SK-N-SH (cell line): ENCODE measurements at places on chromosomes 7 and 10. TPM values are rescaled to one million over a fixed set of nuclear protein-coding genes. Genes with fewer than 3 reads are reported as not detected.

The PDK4 gene
- polyA plus RNA-seq = 0.10 and 0.13 TPM in 2 replicates

The ZNF804B gene
- not detected in 2 replicates for polyA plus RNA-seq

The PTF1A gene
- not detected in 2 replicates for polyA plus RNA-seq

The EPO gene
- not detected in 2 replicates for polyA plus RNA-seq

The LARP4B gene
- polyA plus RNA-seq = 23.3 and 25.1 TPM in 2 replicates

The HABP2 gene
- not detected in 2 replicates for polyA plus RNA-seq

The PHYHIPL gene
- polyA plus RNA-seq = 0.44 and 1.6 TPM in 2 replicates

The IDI2 gene
- polyA plus RNA-seq = not detected in 2 replicates

The NME8 gene
- polyA plus RNA-seq = not detected in 2 replicates

The SLC26A5 gene
- not detected in 2 replicates for polyA plus RNA-seq

The OGDH gene
- polyA plus RNA-seq = 58.2 and 69.4 TPM in 2 replicates

The CALML5 gene
- not detected in 2 replicates for polyA plus RNA-seq

The NPY4R2 gene
- not detected in 2 replicates for polyA plus RNA-seq

The EVX1 gene
- polyA plus RNA-seq = not detected in 2 replicates

The ANXA8 gene
- 0.15 and 0.41 TPM in 2 replicates for polyA plus RNA-seq
